ENCODE measurements at places on chromosomes 11 and 22.
A peak's percentile ranks its signal among the peaks of the same experiment; 100 is the strongest.

DNA sequence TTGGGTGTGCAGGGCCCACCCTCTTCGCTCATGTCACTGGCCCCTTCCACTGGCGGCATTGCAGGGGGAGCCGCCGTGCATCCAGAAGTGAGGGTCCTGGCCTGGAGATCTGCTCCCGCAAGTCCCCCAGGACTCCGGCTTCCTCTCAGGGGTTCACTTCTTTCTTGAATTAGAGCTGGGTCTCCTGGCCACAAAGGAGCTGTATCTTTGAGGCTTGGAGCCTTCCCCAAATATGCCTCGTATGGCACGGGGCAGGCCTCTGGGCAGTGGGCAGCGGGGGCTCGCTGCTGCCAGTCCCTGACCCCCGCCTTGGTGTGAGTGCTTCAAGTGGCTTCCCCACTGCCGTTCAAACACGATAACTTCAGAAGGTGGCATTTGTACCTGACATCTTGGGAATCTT, 7.4 kb upstream of the IFITM3 start:
- DNase-seq: no peak

- no peak for DNase-seq
These were observed 565.4 kb upstream of the LUZP2 start for GRCh38 chr11:23931443-23931842.

GRCh38 chr11:44524751-44525201, 40.7 kb upstream of the CD82 start:
- DNase-seq: no peak

GRCh38 chr11:22703040-22703439, 36.6 kb downstream of the GAS2 start:
- peak; percentile 27 for DNase-seq

GRCh38 chr11:74371269-74372052, 26.8 kb downstream of the PGM2L1 start:
- no peak for DNase-seq

GRCh38 chr11:22430141-22430541, 92.0 kb downstream of the SLC17A6 start:
- DNase-seq: peak; percentile 16

DNA sequence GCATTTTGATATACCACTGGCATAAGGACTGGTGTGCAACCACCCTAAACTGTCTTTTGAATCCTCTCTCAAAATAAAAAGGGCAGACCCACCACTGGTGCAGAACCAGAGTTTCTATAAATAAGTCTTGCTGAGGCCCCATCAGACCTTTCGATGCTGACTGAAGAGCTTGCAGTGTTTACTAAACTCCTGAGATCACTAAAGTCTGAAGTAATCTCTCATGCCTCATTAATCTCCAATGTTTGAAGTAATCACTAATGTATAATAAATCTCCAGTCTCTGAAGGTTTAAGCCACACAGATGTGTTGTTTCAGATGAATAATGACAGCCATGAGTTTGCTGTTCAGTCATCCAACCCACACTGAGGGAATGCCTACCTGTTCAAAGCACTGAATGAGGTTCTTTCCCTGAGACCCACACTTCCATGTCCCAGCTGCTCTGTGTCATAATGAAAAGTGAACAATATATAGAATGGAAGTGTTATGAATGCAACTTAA, 50.6 kb upstream of the DEUP1 start:
- DNase-seq: no peak

DNA sequence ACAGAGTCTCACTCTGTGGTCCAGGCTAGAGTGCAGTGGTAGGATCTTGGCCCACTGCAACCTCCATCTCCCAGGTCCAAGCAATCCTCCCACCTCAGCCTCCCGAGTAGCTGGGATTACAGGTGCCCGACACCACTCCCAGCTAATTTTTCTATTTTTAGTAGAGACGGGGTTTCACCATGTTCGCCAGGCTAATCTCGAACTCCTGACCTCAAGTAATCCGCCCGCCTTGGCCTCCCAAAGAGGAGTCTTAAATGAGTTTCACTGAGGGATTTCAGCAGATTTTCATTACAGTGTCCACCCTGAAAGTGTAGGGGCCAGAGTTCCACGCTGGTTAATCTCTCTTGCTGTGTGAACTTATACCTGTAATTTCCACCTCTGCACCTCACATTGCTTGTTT, 412 bp upstream of the RPS3 start:
- no peak for DNase-seq

DNA sequence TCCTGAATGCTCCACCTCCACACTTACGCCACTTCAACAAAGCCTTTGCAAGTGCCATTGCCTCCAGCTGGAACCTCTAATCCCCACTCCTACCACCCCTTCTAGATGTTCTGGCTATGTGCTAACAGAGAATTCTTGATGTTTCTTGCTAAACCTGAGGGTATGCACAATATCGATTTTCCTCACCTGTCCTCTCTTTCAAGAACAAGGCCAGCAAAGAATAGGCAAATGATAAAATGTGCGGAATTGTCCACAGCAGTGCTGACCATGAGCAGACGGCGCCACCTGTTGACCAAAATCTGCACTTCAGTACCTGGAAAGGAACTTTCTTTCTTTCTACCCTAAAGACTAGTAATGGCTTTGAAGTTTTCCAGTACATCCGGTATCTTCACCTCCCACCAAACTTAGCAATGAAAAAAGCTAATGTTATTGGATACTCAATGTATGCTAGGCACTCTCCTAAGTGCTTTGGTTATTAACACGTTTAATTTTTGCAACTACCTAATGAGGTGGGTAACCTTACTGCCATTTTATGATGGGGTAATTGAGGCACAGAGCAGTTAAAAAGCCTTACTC, 3.4 kb downstream of the TIMM10 start:
- DNase-seq: peak; percentile 60

Data from SK-N-DZ (cell line).